Right renal pelvis (tissue), 4 donors: ENCODE measurements at places on chromosomes 11 and 22.

DNA sequence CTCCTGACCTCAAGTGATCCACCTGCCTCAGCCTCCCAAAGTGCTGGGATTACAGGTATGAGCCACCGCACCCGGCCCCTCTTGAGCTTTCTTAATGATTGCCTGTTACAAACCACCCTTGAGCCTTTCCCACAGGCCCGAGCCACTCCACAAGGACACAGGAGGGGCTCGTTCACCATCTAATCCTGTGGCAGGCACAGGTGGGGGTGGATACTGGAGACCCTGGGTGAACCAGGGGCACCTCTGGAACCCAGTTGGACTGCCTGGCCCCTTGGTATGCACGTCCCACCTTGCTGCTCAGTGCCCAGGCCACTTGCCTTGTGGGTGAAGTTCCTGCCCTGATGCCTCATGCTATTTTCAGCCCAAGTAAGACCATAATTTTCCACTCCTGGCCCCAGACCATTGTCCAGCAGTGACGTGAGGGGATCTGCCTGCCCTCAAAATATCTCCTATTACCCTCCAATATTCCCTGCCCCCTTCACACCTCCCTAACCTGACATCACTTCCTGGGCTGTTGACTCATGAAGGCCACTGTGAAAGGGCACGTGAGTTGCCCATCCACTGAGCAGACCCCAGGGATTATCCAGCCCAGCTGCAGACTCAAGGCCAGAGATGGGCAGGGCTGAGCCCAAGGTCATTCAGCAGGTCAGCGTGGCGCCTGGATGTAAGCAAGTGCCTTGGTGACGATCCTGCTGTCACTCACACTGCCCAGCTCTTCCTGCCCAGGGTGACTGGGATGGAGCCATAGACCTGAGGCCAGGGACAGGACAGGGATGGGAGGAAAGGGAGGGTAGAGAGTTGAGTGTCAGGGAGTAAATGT, 19.6 kb downstream of the P2RY2 start:
- no peak for DNase-seq

- DNase-seq: no peak
Observed at GRCh38 chr11:125001849-125002248, 47.8 kb downstream of the CCDC15 start.

DNA sequence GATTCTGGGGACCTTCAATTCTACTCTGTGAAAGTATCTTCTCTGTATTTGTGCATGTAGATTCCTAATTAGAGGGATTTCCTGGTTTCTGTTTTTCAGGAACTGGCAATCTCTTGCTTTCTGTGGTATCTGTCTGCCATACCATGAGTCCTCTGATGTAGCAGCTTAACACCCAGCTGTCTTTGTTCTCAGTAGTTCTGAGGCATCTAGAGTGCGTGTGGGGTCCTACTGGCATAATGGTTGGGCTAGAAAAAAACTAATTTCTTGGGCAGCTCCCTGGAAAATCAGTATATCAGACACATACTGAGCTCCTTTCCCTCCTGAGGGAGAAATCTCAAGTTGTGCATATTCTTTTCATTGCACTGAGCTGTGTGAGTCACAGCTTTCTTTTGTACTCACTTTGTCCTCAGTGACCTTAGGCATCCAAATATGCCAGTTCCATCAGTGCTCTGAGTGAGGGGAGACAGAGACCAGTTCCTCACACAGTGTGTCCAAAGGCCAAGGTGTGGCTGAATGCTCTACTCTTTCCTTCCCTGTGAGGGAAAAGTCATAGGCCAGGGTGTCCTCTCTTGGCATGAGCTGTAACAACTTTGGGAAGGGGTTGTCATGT, 35.5 kb upstream of the SLC22A24 start:
- DNase-seq: no peak

DNA sequence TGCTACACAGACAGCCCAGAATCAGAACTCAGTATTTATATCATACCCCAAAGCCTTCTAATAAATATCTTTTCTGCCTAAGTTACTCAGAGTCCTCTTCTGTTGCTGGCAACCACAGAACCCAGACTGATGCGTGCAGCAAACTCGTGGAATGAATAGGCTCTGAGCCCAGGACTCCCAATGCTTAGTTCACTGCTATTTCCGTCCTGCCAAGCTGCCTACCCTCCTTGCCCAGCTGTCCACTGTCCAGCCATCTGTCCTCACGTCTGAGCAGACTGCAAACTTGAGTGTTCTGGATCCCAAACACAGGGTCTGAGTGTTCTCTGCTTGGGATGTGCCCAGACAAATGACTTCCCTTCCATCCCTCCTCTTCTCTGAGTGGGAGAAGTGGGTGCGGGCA, 19.4 kb downstream of the PTPN5 start:
- no peak for DNase-seq

DNA sequence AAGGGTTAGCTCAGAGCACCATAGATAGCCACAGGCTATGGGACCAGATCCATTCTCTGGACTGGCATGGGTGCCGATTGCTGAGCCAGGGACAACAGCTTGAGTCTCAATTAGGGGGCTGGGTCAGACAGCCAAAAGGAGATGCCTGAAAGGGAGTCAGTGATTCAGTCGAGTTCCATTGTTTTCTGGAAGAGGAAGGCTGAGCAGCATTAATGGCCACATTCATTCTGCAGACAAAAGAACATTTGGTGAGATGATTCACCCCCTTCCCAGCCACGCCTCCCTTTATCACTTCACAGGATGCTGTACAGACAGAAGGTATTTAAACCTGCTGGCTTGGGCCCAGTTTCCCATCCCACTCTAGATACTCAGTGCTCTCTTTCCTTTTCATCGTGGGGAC, 131.9 kb downstream of the ADAMTS15 start:
- DNase-seq: no peak

DNA sequence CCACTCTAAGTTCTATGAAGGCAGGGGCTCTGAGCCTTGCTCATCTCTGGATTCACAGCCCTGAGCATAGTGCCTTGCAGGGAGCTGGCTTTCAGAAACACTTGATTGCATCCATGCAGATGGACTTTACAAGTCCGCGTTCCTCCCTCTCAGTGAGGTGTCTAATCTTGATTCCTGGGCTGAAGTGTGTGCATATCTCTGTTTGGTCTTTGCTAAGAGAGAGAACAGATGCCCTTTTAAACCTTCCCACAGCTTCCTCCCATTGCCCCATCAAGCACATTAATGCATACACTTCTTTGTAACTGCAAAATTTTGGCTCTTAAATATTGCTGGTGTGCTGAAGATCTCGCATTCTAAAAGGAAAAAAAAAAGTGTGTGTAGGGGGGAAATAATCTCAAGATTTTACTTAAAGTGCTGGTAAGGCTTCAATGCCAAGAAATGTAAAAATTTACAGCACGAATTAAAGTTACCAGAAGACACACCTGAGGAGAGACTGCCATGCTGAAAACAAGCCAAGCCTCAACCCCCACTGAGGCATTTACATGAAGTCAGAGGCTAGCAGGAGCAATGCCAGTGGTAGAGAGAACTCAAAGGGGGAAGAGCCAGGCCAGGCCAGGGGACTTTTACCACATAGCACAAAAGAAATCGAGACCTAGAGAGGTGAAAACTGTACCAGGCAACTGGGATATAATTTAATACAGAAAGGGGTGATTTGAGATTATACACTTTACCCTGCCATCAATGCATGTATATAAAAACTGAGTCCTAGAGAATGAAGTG, 492.1 kb downstream of the SOX6 start:
- no peak for DNase-seq

DNA sequence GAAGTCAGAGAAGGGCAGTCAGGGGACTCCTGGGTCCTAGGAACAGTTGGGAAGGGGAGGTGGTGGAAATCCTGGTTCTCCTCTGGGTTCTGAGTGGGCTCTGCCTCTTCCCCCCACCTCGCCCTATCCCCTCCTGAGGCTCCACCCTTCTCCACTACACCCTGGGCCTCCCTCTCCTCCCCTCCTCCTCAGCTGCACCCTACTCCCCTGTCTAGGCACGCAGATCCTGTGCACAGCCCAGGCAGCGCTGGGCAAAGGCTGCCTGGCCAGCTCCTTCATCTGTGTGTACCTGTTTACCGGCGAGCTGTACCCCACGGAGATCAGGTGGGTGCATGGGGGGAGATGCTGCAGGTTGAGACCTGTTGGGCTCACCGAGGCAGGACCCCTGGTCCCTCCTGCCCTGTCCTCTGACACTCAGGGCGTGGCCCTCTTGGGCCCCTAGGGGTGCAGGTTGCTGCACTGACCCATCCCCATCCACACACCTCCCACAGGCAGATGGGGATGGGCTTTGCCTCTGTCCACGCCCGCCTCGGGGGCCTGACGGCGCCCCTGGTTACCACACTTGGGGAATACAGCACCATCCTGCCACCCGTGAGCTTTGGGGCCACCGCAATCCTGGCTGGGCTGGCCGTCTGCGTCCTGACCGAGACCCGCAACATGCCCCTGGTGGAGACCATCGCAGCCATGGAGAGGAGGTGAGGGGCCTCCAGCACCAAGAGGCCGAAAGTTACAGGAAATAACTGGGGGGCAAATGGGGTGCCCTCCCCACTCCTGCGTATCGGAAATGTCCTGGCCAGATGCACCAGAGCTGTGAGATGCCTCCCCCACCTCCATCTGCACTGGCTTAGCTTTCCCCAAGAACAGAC, 25.3 kb upstream of the POLA2 start:
- DNase-seq: no peak

GRCh38 chr11:110305169-110306018, 9.0 kb upstream of the RDX start:
- DNase-seq: no peak

GRCh38 chr11:26319906-26320305, 12.0 kb upstream of the ANO3 start:
- DNase-seq: no peak

- DNase-seq: peak; percentile 1
Observed at GRCh38 chr11:5204787-5205186, 4.3 kb upstream of the OR51V1 start.

- peak; percentile 74 for DNase-seq
Observed at GRCh38 chr11:134714021-134714656, 302.1 kb upstream of the B3GAT1 start.

- no peak for DNase-seq
Observed at GRCh38 chr11:27203077-27203647, 159.9 kb downstream of the CCDC34 start.

- no peak for DNase-seq
Observed at GRCh38 chr11:123535401-123535800, 105.3 kb downstream of the GRAMD1B start.

DNA sequence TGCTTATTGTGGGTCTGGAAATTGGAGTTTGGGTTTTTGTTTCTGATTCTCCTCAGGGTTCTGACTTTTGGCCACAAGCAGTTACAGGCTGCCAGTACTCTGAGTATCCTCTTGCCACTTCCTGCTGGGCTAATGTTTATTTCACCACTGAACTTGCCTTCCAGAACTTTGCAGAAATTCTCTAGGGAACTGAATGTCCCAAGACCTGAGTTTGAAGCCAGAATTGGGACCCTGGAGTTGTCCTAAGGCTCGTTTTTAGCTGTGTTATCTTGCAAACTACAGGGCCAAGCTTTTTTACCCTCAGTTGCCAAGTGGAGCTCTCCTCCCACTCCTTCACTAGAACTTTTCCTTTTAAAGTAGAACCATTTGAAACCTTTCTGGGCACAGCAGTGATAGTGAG, 89.9 kb downstream of the FAT3 start:
- DNase-seq: no peak

GRCh38 chr11:105344938-105345337, 205.4 kb upstream of the CARD18 start:
- DNase-seq: no peak

DNA sequence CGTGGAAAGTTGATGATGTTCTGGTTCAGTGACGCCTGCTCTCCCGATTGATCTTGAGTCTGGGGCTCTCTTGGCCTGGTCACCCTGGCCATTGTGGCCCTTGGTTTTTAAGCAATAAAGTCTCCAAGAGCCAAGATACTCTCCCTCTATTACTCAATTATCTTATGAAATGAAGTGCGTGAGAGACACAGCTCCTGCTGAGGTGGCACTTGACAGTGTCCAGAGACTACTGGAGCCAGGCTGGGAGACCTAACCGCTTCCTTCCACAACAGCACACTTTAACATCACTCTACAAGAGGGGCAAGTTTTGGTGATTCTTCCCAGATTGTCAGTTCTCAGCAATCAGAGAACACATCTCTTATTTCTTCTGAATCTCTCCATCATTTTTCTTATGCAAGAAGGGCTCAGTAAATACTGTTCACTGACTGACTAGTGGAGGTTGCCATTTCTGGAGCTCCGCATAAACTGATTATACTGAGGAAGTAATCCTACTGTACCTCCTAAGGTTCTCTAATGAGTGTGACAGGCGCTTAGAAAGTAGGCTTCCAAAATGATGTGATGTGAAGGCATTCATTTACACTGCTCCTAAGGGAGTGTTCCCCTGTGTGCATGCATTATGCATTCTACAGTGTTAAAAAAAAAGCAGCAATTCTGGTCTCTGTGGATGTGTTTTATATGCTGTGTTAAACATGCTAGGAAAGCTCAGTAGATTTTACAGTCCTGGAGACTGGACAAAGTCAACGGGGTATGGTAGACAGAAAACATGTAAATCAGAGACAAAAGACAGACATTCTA, 968.0 kb downstream of the OPCML start:
- no peak for DNase-seq

GRCh38 chr11:123587559-123587958, 66.9 kb downstream of the SCN3B start:
- DNase-seq: no peak

DNA sequence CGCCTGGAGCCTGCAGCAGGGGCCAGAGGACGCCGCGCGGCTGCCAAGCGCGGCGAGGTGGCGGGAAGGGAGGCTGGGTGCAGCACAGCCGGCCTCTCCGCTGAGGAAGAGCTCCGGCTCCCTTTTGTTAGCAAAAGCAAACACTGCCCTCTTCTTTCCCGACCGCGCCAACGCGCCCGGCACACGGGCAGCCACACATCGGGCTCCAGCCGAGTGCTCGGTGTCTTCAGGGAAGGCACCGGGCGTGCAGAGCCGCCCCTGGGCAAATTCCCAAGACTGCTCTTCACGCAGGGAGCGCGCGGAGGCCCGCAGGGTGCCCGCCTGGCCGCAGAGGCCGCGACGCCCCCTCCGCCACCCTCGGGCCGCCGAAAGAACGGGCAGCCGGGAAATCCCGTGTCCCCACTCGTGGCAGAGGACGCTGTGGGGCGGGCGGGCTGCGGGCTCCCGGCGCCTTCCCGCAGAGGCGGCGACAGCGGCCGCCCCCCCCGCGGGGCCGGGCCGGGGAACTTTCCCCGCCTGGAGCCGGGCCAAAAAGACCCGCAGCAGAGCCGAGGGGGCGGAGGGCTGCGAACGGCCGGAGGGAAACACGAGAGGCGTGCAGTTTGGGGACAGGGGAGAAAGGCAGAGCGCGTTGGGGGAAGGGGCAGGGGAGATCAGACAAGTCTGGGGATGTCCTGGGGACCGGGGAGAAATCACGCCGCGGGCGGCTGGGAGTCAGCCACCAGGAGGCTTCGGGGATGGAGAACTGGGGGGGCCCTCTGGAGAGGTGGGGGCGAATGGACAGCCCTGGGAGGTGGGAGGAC, 931 bp downstream of the CADM1 start:
- DNase-seq: peak; percentile 57

GRCh38 chr22:33270596-33270995, 212.4 kb upstream of the SYN3 start:
- DNase-seq: no peak

DNA sequence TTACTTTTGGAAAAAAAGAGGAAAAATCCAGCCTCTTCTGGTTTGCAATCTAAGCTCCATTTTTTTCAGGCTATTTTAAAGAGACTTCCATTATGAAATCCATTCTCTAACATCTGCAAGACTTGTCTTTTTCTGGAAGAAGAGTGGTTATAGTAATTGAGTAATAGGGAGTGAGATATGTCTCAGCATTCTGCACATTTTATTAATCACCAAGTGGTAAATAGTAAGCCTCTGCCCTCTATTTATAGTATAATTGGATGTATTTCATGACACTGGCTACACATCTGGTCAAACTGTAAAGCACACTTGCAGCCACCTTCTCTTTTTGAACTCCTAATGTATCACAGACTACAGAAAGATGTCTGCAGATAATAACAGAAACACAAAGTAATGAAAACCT, 391.1 kb downstream of the ETS1 start:
- DNase-seq: no peak
